ENCODE measurements at places on chromosomes 5 and 9.
A peak's percentile ranks its signal among the peaks of the same experiment; 100 is the strongest.

DNA sequence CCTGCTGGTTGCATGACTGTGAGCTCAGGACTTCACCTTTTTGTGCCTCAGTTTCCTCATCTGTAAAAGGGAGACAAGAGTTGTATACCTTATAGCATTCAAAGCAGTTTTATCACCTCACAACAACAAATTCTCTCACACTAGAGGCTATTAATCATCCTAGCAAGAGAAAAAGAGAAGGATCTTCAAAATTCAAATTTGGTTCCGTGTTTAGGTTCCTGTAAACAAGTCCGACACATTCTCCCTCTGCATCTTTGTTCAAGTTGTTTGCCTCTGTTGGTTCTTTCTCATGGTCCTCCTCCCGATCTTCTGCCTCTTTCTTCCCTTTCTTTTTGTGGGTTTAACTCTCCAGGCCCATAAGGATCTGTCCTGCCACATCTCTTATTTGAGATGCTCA is 218.0 kb downstream of the PIK3R1 start:
- DNase-seq: no peak

GRCh38 chr9:90953200-90953599 is 151.6 kb downstream of the SYK start:
- DNase-seq: no peak

DNA sequence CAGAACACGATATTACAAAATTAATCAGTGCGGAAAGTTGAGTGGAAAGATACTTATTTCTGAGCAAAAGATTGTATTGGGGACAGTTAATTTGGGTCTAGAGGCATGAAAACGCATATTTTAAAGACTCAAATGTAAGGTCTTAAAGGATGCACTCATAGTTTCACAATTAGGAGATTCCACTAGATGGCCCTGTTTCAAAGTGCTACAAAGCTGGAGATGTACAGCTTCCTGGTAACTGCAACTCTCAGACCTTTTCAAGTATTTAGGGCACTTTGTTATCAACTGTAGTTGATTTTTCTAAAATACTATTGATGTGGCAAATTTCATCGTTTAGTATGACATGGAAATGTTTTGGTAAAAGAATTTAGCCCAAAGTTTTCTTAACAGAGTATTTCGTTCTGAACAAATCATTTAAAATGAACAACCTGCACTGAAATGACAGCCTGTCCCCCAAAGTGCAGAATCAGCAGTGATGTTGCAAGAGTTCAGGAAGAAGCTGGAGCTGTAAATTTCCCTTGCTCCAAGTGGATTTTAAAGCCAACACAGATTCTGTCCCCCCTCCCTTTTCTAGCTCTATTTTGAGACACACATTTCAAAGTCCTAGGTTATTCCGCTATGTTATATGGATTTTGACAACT is 16.2 kb upstream of the NDUFB6 start:
- peak; percentile 67 for DNase-seq

DNA sequence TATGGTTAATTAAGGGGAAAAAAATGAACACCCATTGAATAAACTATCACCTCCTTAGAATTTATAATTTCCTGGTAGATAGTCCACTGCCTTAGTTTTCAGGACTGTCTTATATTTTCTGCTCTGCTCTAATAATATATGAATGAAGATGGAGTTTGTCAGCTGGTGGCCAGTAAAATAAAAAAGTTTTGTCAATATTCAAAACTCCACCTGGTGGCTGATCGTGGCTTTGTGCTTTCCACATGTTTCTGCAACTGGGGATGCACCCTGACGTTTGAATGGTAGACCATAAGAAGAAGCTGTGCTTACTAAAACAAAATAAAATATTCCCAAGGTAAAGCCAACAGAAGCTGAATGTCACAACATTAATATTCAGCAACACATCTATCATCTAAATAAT is 286.6 kb upstream of the IZUMO3 start:
- peak; percentile 17 for DNase-seq

DNA sequence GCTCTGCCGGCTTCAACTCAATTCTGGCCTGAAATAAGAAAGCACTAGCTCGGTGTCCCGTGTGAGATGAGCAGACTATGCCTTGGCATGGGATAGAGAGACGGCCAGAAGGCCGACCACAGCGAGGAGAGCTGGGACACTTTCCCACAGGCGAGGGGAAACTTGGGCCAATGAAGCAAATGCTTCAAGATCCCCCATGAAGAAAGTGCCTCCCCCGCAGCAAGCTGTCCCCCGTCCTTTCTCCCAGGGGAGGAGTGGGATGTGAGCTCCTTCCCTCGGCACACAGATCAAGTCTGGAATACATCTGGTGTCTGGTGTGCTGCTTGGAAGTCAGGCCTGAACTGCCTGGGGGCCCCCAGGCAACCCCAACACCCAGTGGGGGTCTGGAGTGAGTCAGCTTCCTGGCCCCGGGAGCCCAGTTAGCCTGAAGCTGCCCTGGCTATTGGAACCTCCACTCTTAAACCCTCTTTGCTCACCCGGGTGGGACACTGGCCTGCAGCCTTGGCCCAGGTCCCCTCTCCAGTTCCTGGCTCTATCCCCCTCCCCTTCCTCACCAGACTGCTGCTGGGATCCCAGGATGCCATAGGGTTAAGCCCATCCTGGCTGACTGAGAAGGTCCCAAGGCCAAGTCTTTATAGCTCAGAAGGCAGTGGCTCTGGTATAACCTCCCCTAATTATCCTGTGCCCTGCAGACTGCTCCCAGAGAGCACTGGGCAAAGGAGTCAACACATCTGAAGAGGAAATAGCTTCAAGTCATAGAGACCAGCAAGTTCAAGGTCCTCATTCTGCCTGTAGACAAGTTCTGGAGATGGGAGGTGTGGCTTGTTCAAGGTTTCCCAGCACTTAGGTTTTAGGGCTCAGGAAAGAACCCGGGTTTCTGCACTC is 205.3 kb downstream of the TTLL11 start:
- no peak for DNase-seq

GRCh38 chr5:146515473-146516150 is 378 bp downstream of the GPR151 start:
- no peak for DNase-seq

- no peak for DNase-seq
These were observed 17.7 kb downstream of the TXNDC8 start for GRCh38 chr9:110319781-110320492.

GRCh38 chr5:158560170-158560569 is 539.5 kb downstream of the EBF1 start:
- DNase-seq: no peak

- DNase-seq: no peak
These were observed 336.4 kb downstream of the ARL15 start for GRCh38 chr5:53974021-53974420.

DNA sequence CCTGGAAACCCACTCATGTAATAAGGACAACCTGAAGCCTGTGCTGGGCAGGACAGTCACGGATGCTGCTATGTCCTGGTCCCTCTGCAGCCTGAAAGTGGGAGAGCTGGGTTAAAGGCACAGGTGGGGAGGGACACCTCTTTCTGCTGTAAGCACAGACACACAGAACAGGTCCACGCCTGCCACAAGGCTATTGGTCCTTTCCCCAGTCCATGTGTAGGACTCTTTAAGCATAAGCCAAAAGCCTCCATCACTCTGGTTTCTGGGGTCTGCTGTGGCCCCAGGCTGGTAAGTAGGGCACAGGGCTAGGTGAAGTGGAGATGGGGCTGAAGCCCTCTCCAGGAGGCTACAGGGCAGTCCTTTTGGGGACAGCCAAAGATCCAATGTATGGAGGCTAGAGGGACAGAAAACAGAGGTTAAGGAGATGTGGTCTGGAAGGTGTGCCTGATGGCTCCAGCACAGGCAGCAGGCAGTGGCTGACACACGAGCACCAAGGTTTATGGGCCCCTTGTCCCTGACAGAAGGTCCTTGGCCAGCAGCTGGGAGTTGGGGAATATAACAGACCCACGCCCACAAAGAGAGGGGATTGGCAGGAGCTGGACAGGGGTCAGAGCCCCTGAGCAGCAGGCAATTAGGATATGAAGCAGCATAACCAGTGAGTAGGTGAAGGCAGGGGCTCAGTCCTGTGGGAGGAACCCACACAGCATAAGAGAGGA is 203.6 kb upstream of the MVB12B start:
- DNase-seq: no peak

DNA sequence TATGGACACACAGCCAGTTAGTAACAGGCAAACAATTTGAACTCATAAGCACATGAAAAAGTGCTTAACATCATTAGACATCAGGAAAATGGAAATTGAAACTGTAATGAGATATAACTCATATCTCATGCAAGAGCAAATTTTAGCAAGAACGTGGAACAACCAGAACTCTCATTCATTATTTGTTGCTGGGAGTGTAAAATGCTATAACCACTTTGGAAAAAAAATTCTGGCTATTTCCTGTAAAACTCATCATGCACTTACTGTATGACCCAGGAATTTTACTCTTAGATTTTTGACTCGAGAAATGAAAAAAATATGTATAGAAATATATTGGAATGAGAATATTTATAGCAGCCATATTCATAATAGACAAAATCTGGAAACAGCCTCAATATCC is 205.7 kb upstream of the PUM3 start:
- DNase-seq: no peak

- no peak for DNase-seq
These were observed 2.2 kb downstream of the FNIP1 start for GRCh38 chr5:131794586-131794985.
